ENCODE measurements at places on chromosomes 12 and 14.

- DNase-seq, result no peak
These were observed 42.8 kb downstream of the KDM2B start for GRCh38 chr12:121537814-121538698.

GRCh38 chr12:124318278-124319020 lies 23.6 kb downstream of the RFLNA start:
- DNase-seq, result no peak

DNA sequence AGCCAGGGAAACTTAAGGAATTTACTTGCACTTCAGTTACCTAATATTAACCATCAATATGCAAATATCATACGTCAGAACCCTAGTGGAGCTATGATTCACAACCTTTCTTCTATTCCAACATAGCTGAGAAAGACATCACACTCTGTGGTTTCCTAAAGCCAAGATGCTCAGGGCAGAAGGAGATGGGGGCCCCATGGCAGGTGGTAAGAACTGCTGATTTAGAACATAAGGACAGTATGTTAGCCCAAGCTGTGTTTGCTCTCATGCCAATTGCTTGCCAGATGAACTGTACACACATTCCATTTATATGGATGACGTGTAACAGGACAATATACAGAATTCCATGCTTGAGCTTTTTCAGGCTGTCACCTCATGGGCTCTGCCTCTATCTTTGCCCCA lies 34.6 kb downstream of the HECTD4 start:
- peak; percentile 92 for DNase-seq

DNA sequence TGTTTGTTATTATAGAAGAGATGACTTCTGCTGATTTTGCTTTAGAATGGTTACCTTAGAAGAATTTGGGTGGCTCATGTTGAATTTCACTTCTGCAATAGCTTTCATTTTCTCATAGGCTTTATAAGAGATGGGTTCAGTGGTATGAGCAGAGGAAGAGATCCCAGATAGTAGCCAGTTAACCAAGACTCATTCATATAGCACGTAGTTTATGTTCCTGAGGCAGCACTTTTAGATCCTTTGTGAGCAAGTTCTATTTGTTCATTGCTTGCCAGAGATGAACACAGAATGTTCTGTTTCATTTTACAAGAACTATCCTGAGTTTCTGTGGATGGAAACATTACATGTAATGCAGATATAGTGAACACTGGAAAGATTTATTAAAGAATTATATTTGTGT lies 32.2 kb downstream of the RAB21 start:
- no peak for DNase-seq

DNA sequence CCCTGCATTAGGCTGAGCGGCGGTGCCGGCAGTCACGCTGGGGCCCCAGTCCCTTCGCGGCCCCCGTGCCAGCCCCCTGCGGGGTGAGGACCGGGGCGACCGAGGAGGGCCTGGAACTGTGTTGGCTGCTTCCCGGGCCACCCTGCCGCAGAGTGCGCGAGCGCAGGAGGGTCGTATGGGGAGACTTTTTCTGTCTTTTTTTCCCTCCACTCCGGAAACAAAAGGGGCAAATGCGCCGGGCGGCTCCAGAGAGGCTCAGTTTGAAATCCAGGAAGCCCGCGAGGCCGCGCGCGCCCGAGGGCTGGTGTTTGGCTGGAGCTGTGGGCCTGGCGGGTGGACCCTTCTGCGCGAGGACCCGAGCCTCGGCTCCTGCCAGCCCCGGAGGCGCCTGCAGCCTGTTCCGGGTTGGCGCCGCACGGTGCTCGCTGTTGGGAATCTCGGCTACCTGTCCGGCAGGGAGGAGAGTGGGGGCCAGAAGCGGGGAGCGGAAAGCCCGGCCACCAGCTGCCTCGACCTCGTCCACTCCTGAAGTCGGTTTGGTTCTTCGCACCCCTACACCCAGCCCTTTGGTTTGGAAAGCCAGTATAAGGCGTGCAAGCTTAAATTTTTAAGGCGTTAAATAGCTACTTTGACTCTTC lies 638 bp downstream of the PLEKHG3 start:
- DNase-seq, result no peak

DNA sequence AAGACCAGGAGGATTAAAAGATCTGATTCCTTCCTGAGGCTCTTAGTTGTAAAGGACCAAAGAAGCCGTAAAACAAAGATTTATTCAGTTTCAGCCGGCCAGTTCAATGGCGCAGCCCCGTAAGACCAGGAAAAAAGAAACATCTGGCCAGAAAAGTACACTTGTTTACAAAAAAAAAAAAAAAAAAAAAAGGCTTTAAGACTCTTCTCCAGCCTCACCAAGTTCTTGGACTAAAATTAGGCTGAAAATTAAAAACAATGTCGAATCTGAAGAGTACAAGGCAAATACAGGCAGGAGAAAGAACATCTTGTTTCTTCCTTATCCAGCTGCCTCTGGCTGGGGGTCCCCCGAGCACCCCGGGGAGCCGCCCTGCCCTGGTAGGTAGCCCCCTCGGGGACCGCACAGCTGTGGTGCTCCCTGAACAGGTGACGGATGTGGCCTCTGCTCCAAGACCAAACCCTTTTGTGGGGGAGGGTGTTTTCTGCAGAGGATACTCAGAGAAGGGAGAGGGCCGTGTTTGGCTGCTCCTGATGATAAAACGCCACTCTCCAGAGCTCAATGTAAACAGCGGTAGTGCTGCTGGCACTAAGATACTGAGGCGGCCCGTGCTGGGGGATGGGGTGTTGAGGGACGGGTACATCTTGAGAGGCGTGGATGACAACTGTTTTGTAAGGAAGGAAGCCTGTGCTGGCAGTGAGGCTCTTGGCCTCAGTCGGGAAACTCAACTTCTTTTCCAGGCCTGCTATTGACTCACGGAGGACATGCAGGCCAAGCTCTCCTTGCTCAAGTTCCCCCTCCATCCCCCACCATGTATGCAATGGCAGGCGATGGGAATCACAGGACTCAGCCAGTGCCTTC lies 201.0 kb upstream of the DIO3 start:
- peak; percentile 71 for DNase-seq

- DNase-seq, result peak; percentile 23
These were observed 41.6 kb upstream of the CAPRIN2 start for GRCh38 chr12:30796313-30796780.

GRCh38 chr14:66045572-66046021 lies 440.6 kb upstream of the CCDC196 start:
- DNase-seq, result peak; percentile 93
